ENCODE measurements at places on chromosomes 2 and 18.

GRCh38 chr2:163732727-163733126 is 3.1 kb downstream of the FIGN start:
- DNase-seq, result no peak

DNA sequence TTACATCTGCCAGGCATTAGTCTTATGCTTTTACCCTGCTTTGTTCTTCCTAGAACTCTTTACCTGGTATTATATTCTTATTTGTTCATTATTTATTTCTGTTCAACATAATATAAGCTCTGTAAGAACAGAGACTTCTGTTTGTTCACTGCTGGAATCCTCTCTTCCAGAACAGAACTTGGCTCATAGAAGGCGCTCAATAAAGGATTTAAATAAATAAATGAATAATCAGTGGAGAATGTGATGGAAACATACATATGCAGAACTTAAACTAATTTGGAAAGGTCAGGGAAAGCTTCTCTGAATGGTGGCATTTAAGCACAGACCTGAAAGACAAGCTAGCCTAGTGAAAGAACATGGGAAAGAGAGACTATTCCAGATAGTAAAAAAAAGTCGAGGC is 24.3 kb downstream of the NCKAP1 start:
- DNase-seq, result no peak

DNA sequence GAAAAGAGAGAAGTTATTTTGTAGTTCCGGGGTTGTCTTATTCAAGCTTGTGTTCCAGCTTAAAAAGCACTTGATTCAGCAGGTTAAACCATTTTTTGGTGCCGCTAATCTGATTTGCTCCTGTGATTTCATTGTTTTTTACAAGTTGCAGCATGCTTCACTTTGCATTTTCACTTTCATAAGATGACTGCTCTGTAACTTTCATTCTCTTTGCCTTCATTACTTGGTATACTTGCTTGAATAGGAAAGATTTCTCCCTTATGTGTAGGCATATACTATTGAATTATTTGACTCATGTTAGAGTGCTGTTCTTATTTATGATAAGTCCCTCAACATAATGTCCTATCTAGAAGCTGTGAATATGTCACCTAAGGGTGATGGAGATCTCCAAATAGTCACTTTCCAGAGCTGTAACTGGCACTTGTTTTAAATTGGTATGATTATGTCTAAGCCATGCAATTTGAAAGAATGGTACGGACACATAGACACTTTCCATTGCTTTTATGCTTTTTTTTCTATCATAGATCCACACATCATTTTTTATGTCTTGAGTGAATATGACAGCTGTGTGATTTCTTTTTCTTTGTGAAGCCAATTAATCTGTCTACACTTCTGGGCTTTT is 254.5 kb downstream of the DSEL start:
- no peak for DNase-seq

GRCh38 chr18:3924455-3924854 is 474.5 kb downstream of the TGIF1 start:
- DNase-seq, result no peak

DNA sequence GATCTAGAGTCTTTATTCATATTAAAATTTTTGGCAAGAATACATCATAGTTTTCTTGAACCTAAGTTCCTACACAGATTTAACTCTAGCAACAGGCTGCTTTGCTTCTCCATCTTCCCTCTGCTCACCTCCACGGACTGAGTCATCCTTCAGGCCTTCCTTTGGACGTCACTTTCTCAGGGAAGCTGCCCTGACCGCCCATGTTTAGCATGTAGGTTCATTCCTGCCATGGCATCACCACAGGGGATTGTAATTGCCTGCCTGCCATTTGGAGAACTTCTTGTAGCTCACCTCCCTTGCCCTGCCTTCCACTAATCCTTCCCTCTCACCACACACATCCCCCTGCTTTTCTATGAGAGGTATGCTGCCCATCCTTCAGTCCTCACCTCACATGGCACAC is 43.9 kb upstream of the B3GNT2 start:
- no peak for DNase-seq

- no peak for DNase-seq
Observed at GRCh38 chr2:63734510-63734909, 107.2 kb upstream of the UGP2 start.

DNA sequence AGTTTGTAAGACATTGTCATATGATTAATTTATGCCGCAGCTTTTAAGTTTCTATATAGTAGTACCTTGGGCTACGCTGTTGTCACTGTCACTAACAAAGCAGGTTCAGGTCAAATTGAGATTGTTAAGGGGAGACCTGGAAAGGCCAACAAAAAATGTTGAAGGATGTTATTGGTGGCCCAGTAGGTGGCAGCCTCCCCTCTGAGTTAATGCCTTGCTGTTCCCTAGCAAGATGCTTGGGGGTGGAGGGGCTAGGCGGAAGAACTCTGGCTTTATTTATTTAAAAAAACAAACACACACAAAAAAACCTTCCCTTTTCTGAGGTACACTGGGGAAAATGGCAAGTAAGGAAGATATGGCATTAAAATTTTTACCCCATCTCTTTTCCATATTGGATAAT is 128.3 kb upstream of the ATP5MC3 start:
- no peak for DNase-seq

GRCh38 chr2:241620419-241620769 is 16.6 kb downstream of the THAP4 start:
- no peak for DNase-seq

GRCh38 chr2:62787386-62787785 is 81.9 kb downstream of the EHBP1 start:
- no peak for DNase-seq

- DNase-seq, result no peak
Observed at GRCh38 chr18:73852789-73853549, 294.7 kb downstream of the FBXO15 start.

- DNase-seq, result no peak
Observed at GRCh38 chr18:62485684-62486083, 37.1 kb upstream of the ZCCHC2 start.

DNA sequence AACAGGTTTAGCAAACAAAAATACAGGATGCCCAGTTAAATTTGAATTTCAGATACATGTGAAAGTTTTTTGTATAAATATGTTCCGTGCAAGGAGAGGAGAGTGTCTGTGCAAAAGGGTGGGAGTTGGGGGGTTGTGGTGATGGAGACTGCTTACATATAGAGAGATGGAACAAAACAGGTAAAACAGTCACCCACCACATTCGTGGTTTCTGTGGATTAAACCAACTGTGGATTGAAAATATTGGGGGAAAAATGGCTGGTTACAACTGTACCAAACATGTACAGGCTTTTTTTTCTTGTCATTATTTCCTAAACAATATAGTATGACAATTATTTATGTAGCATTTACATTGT is 245.7 kb downstream of the TNS1 start:
- no peak for DNase-seq

GRCh38 chr2:234747833-234748559 is 203.8 kb upstream of the SH3BP4 start:
- DNase-seq, result no peak

DNA sequence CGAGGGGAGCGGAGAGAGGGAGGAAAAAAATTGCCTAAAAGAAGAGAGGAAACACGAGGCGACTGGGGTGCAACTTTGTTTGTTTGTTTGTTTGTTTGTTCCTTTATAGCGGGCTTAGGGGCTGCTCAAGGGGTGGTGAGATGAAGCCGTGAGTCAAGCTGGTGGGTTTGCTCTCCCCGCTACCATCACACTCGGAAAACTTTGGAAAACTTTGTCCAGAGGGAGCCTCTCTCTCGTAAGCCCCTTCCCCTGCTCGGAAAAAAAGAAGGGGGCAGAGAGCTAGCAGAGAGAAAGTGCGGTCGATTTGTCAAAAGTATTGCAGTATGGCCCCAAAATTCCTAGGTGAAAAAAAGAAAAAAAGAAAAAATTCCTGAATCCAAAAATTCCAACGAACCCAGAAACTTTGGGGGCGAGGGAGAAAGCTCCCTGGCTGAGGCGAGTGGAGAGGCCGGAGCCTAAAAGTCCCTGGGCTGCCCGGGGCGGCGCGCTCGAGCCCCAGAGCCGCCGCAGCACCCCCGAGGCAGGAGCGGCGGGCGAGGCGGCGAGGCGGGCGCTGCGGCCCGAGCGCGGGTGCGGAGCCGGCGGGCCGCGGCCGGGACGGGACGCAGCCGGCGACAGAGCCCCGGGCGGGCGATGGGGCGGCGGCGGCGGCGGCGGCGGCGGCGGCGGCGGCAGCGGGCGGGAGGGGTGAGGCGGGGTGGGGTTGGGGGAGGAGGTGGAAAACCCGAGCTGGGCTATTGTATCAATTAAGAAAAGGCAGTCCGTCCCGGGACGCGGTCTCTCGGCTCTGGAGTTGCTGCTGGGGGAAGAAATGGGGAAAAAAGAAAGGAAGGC is 558 bp upstream of the CYP26B1 start:
- DNase-seq, result no peak

GRCh38 chr2:8132351-8132831 is 549.5 kb upstream of the ID2 start:
- DNase-seq, result no peak

DNA sequence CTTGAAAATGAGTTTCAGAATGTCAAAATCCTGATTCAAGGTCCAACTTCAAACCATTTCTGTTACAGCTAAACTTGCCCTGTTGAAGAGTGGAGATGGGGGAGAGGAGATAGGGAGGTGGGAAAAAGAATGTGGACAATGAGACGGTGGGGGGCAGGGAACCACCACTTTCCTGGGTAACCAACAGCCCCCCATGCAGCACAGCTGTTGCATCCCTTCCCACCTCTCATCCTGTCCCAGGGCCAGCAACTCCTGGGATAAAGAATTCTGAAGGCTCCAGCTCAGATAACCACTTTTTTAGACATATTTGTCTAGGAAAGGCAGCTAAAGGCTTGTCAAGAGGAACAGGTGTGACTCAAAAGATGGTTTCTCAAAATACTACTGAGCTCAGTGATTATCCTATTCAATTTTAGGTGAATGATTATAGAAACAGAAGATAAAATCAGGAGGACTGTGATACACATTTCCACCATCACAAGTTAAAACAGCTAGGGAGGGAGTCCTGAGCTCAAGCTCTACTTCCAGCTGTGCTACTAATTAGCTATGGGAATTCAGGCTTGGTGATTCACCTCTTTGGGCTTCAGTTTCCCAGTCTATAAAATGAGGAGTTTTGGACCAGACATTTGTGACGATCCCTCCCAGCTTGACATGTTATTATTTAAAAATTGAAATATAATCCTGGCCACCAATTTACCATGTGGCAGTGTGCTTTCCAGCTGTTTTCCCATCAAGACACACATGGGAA is 36.3 kb downstream of the HDHD2 start:
- no peak for DNase-seq

DNA sequence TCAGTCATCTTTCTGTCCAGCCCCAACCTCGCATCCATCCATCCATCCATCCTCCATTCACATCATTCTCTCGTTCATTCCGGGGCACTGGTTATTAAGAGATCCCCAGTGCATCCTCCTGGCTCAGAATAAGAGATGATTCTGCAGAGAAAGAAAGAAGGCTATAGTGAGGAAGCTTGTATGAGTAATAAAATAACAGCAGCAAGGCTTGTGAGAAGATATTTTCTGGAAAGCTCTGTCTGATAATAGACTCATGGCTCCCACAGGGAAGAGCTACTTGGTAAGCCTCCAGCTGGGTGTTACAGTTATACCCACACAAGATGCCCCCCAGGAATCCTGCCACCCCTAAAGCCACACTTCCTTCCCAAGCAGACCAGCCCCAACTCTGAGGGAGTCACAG is 143.2 kb downstream of the MTCL1 start:
- DNase-seq, result no peak

GRCh38 chr18:25223211-25223610 is 128.8 kb downstream of the ZNF521 start:
- DNase-seq, result no peak

DNA sequence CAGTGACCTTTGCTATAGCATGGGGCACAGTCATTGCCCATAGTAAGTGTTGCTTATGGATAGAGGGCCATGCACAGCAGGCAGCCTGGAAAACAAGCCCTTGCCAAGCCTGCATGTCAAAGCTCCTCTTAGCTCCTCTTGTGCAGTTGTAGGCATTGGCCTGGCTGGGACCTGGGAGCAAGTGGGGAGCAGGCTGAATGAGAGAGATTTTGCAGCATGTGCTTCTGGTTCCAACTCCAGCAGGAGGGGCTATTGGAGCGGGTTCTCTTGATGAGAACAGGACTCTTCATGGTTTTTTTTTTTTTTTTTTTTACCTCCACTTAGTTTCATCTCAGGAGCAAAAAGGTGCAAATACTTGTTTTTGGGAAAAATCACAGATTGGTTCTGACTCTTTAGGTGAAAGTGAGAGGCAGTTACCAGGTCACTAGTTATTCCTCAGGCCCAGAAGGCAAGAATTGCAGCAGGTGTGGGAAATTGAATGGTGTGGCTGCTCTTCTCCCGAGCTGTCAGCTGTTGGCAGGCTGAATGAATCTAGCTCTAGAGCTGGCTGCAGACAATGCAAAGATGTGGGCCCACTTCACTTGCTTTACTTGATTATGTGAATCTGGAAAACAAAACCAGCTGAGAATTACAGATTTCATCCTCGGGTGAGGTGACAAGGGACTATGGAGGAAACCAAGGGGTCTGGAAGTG is 95.9 kb downstream of the MAP4K4 start:
- no peak for DNase-seq

DNA sequence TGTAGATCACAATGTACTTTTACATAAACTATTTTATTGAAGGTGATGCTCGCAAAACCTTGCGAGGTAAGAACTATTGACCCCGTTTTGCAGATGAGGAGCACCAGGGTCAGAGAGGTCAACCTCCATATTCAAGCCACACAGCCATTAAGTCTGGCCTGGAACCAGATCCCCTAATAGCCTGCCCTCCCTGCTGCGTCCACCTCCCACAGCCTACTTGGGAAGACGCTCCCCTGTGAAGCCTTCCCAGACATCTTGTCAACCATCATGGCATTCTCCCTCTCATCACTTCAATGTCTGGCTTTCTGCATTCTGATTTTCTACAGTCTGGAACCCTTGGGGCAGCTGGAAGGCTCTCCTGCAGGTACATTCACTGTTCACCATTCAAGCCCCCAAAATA is 101.0 kb downstream of the TTC32 start:
- no peak for DNase-seq

DNA sequence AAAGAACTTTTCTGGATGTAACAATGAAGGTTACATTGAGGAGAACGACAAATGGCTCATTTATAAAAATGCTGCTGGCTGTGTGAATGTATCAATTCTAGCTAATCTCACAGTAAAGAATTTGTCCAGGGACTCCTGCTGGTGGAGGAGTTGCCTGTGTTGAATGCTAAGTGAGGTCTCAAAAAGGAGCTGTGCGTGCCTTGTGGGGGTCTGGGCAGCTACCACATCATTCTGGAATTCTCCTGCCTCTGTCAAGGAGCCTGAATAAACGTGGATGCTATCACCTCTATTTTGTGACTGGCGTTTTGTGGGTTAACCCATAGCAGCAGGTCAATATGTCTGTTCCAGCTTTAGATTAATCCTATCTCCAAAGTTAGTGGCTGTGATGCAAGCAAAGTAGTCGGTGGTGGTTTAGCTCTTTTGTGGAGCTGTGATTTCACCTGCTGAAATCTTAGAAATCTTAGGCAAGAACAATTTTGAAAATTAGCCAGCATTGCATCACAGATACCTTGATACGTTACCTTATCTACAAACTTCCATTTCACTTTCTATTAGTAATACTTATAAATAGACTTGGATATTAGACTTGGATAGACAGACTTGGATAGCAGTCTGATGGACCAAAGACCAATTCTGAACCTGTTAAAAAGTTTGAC is 96.8 kb downstream of the MTCL1 start:
- DNase-seq, result no peak

Data from stimulated activated CD4-positive, alpha-beta T cell treated with anti-CD3 and anti-CD28 coated beads, Interleukin-1b, Interleukin-23, amount 100 ng/mL, for 24 hours (primary cell).